ENCODE measurements at places on chromosomes 6 and 20.
A peak's percentile ranks its signal among the peaks of the same experiment; 100 is the strongest.

GRCh38 chr6:63640062-63640461, 4.5 kb downstream of the PHF3 start:
- no peaks in the 10 kb centered on the region for H3K27me3 ChIP-seq
- H3K36me3 ChIP-seq = no peaks in the 10 kb centered on the region
- no peak overlapping the region for H3K27ac ChIP-seq
- DNase-seq = no peak
- H3K4me3 ChIP-seq = no peak overlapping the region

GRCh38 chr6:122833021-122833491, 44.0 kb downstream of the SMPDL3A start:
- no peaks in the 10 kb centered on the region for H3K27me3 ChIP-seq
- DNase-seq = no peak
- no peaks in the 10 kb centered on the region for H3K36me3 ChIP-seq
- no peak overlapping the region for H3K27ac ChIP-seq
- no peak overlapping the region for H3K4me3 ChIP-seq

- peak overlapping the region; percentile 96 for H3K27ac ChIP-seq
- no peaks in the 10 kb centered on the region for H3K27me3 ChIP-seq
- no peak for DNase-seq
- no peak overlapping the region for H3K4me3 ChIP-seq
- no peaks in the 10 kb centered on the region for H3K36me3 ChIP-seq
Measured at GRCh38 chr20:23143986-23144690, 58.0 kb upstream of the CD93 start.

- H3K4me3 ChIP-seq = no peak overlapping the region
- no peaks in the 10 kb centered on the region for H3K36me3 ChIP-seq
- no peaks in the 10 kb centered on the region for H3K4me1 ChIP-seq
- no peak for DNase-seq
Measured at GRCh38 chr6:126672649-126673048, 332.7 kb downstream of the CENPW start.

GRCh38 chr6:6856538-6857523, 250.9 kb upstream of the RREB1 start:
- H3K36me3 ChIP-seq = no peaks in the 10 kb centered on the region
- no peak for DNase-seq
- H3K27me3 ChIP-seq = no peaks in the 10 kb centered on the region
- no peak overlapping the region for H3K27ac ChIP-seq
- peak overlapping the region; percentile 51 for H3K4me3 ChIP-seq

GRCh38 chr6:26250698-26251044, 114.3 kb upstream of the BTN3A2 start:
- peak overlapping the region; percentile 73 for H3K27ac ChIP-seq
- DNase-seq = no peak
- H3K4me3 ChIP-seq = peak overlapping the region; percentile 75
- H3K4me1 ChIP-seq = no peaks in the 10 kb centered on the region
- no peaks in the 10 kb centered on the region for H3K36me3 ChIP-seq
